AG09309 (cell line): ENCODE measurements at places on chromosomes 11 and 22.

DNA sequence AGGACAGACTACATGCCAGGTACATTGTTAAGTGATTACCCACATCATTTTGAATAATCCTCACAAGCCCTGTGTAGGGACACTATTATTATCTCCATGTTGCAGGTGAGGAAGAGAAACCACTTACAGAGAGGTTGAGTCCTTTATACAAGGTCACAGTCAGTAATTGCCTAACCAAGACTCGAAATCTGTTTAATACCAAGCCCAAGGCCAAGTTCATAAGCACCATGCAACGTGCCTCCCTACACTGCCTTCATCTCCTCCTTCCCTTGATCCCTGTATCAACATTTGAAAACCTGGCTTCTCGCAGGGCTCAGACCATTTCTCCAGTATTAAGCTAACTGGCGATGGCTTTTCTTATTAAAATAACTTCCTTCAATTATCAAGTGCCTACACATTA, 41.7 kb upstream of the SEZ6L start:
- no peak for DNase-seq

DNA sequence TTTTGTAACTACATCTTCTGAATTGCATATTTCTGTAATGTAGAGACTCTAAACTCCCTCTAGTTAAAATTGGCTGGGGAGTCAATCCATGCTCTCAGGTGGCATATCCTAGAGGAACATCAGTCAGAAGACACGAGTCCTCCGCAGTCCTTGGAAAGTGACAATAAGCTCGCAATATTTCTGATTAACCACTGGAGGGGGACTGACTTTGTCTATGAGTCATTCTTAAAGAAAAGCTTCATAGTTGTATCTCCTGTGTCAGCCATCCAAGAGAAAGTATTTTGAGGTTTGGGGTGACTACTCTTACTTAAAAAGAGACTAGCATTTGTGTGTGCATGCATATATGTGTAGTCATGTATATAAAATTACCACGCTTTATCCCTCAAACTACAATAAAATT, 60.2 kb downstream of the SLN start:
- DNase-seq: no peak

GRCh38 chr11:60844045-60844869, 2.3 kb downstream of the CCDC86 start:
- DNase-seq: no peak

DNA sequence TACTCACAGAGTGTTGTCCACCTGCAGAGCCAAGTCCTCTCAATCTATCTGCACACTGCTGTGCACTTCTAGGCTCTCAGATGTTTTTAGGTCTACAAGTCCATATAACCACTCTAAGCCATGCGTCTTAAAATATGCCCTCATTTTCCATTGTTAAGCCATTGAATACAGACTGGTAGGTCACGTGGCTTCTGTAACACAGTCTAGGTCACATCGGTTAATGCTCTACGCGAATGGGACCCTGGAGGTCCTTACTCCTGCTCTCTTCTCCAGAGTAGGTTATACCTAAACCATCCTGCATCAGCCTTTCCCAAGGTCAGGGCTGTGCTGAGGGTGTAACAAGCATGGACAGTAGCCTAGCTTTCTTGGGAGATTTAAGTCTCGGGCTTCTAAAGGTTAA, 819 bp downstream of the JAML start:
- no peak for DNase-seq

DNA sequence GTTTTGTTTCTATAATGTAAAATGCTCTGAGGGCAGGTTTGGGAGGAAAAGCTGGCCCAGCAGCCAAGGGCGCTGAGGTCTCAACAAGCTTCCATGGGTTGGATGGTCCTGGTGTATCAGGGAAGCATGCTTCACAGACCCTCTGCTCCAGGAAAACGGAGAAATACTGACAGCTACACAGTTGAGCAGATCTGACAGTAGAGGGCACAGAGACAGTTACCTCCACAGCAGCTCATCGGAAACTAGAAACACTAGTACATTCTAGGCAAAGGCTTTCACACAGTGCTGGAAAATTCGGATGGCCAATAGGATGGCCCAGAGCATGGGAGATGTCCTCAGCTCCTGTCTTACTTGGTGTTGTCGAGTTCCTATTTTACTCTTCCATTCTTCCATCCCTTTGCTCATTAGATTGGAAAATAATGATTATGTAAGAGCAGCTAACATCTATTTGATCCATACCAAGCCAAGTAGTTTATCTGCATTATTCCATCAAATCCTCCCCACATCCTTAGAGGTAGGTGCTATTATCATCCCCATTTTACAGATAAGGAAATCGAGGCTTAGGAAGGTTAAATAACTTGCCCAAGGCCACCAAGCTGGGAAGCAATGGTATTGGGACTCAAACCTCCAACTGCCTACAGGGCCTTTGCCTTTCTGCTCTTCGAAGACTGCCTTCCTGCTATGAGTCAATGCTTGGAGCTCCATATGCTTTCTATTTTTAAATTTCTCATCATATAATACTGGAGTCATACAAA, 28.3 kb downstream of the LMO2 start:
- DNase-seq: no peak

DNA sequence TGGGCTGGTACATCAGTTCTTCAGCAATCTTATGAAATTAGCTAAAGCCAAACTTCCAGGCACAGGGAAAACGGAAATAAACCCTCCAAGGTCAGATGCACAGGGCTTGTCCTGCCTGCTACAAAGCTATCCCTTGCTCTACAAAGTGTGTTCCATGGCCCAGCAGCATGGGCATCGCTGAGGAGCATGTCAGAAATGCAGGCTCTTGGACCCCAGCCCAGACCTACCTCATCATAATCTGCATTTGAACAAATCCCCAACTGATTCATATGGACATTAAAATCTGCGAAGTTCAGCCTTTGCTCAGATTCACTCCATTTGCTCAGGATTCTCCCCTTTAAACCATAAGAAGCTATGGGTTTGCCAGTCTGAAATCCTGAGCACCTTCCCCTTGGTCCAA, 129.7 kb upstream of the CSNK2A3 start:
- DNase-seq: no peak

DNA sequence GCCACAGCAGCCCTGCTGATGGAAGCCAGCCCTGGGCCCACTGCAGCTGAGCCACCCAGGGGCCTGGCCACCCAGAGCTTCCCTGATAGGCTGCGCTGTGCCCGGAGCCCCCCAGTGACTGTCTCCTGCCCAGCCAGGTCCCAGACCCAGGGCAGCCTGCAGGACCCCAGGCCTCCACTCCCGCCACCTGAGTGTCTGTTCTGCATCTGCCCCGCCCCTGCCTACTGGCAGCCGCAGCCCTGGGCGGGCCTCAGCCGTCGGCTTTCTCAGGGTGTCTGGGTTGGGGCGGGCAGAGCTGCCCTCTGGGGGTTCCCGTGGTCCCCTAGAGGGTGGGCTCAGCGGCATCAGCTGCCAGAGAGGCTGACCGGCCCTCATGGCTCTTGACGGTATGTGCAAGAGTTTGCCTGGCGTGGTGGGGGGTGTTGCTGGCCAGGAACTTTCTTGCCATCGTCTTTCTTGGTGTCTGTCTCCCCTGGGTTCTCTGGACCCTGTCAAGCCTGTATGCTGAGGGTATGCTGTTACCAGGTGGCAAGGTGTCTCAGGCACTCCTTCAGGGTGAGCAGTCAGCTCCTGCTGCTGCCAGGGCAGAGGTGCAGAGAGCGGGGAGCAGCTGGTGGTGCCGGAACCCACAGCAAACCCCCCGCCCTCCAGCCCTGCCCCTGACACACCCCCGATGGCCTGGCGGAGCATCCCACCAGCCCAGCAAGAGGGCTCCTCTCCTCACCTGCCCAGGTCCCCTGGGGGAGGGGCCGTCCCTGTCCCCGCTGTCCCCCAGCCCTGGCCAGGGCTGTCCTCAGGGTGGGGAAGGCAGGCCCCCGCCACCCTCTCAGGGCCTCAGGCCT, 12.2 kb upstream of the PIM3 start:
- DNase-seq: no peak

DNA sequence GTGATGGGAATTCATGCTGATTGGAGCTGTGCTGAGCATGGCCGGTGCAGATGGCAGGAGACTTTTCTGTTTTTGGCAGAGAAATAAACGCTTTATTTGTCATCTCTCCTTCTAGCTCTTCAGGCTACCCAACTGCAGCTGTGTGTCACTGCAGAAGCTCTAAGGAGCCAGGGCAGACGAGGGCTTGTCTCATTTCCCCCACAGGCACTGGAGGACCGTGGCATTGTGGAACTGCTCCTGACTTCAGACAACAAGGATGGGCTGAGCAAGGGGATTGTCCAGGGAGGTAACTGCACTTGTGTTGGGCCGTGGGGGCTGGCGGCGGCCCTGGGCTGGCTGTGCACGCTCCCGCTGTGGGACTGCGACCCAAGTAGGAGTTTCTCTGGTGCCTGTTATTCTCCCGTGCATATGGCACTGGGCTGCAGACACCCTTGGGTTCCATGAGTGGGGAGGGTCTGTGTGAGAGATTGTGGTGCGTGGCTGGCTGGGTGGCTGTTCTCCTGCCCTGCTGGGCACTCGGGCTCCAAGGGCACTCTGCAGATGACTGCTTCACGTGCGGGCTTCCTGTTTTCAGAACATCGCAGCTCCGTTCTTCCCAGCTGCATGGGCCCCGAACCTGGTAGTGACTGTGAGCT, 27.2 kb downstream of the GLB1L2 start:
- DNase-seq: no peak

GRCh38 chr11:121722431-121723245, 269.9 kb upstream of the SORL1-AS1 start:
- DNase-seq: peak; percentile 32

GRCh38 chr11:22192642-22193347, at the start of gene ANO5:
TSS of gene ANO5 (plus strand) at chr11:22193085. CDS start at chr11:22193493, 408 bp downstream.
- DNase-seq: no peak

DNA sequence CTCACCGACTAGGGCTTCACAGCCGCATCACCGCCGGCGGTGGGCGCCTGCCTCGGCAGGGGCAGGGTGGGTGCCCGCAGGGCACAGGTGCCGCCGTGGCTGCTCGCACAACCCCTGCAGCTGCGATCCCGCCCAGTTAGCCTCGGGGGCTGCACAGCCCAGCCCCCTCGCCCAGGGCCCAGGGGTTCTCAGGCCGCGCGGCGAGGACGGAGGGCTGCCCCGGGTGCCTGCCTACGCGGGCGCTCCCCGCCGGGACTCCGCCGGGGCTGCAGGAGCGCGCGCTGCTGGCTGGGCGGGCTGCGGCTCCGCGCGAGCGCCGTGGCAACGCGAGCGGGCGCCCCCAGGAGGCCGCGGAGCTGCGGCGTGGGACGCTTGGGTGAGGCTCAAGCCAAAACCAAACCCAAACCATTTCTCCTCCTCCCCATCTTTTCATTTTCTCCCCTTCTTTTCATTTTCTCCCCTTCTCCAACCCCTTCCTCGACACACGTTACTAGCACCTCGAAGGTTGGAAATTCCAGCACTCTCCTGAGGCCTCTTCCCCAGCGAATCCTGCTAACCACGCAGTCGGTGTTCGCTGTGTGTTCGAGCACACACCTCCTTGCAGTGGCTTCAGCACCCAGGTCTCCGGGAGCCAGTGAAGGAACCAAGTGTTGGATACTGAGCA, at the start of gene MICAL3:
MICAL3 (minus strand) TSS at position 286 of the 664 bp plus-strand sequence. CDS start 117,749 bp downstream, outside the sequence.
- no peak for DNase-seq

DNA sequence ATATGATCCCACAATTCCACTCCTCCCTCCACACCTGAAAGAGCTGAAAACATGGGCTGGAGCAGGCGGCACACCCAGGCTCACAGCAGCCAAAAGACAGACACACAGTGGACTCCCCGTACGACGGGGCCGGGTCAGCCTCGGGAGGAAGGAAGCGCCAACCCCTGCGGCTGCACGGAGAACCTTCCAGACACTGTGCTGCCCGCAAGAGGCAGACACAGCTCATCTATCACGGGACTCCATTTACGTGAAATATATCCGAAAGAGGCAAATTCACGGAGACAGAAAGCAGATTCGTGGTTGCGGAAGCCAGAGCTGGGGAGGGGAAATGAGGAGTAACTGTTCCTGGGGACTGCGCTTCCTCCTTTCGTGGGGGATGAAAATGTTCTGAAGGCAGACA, 165.0 kb downstream of the BRD1 start:
- DNase-seq: no peak

DNA sequence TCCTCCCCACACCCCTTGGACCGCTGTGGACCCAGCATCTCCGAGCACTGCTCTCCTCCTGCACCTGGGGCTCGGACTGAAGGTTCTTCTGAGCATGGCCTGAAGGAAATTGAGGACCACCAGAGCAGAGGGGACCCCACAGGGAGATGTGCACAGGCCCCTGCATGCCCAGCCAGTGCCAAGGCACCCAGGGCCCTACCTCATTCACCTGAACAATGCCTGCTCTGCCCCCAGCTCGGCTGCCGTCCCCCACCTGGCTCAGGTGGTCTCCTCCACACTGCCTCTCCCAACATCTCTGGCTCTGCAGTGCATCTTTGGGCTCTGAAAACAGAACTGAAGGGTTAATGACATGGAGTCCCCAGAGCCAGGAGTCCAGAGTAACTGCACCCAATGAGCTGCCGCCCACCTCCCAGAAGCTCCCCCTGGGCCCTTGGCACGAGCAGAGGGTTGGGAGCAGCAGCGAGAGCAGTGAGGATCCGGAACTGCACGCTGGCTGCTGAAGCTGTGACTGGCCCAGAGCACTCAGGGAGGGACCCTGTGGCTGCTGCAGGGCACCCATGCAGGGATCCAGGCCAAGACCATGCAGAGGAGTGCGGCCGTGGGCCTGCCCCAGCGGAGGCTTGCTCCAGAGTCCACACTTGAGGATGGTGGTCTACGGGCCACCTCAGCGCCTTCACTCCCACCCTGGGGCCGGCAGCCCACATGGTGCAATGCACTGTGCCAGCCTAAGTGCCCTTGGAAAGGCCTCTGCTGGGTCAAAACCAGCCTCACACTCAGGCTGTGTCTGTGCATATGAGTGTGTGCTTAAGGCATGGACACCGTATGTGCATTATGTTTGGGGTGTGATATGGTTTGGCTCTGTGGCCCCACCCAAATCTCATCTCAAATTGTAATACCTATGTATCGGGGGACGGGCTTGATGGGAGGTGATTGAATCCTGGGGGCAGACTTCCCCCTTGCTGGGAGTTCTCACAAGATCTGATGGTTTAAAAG, 686.1 kb downstream of the TBC1D22A start:
- no peak for DNase-seq

GRCh38 chr11:125874556-125875124, 12.8 kb upstream of the HYLS1 start:
- peak; percentile 17 for DNase-seq

DNA sequence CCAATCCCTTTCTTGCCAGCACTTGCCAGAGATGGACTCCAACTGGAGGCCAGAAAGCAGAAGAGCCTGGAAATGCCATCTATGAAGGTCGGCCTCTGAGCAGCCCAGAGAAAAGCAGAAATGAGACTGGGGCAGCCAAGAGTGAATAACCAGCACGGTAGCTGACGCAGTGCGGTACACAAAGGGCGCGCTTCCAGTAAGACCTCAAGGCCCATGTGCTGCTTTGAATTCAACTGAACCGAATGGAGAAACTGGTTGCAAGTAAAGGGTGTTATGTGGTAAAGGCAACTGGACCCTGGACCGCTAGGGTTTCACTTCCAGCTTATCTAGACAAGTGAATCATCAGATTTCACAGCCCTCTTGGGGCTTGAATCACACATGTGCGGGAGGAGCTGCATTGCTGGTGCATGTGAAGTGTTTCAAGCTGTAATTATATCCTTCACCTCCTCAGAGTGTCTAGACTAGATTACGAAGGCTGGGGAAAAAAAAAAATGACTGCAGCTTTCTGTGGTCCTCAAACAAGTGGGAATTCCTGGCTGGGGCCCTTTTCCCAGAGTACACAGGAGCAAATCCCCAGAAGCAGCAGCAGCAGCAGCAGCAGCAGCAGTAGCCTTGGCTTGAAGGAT, 128.9 kb downstream of the CCDC34 start:
- DNase-seq: peak; percentile 100

GRCh38 chr11:81245791-81246190, 1487.9 kb downstream of the FAM181B start:
- DNase-seq: no peak

GRCh38 chr11:119668676-119669075, 60.3 kb downstream of the NECTIN1 start:
- DNase-seq: no peak
